Naive thymus-derived CD8-positive, alpha-beta T cell (primary cell): ENCODE measurements at places on chromosomes 4 and X.

GRCh38 chr4:182140547-182140946 is 102.7 kb upstream of the TENM3 start:
- H3K27ac ChIP-seq, result no peak overlapping the region
- peaks cover 7% of the 10 kb centered on the region for H3K36me3 ChIP-seq
- peaks cover 7% of the 10 kb centered on the region for H3K4me1 ChIP-seq
- H3K27me3 ChIP-seq, result peaks cover 50% of the 10 kb centered on the region

DNA sequence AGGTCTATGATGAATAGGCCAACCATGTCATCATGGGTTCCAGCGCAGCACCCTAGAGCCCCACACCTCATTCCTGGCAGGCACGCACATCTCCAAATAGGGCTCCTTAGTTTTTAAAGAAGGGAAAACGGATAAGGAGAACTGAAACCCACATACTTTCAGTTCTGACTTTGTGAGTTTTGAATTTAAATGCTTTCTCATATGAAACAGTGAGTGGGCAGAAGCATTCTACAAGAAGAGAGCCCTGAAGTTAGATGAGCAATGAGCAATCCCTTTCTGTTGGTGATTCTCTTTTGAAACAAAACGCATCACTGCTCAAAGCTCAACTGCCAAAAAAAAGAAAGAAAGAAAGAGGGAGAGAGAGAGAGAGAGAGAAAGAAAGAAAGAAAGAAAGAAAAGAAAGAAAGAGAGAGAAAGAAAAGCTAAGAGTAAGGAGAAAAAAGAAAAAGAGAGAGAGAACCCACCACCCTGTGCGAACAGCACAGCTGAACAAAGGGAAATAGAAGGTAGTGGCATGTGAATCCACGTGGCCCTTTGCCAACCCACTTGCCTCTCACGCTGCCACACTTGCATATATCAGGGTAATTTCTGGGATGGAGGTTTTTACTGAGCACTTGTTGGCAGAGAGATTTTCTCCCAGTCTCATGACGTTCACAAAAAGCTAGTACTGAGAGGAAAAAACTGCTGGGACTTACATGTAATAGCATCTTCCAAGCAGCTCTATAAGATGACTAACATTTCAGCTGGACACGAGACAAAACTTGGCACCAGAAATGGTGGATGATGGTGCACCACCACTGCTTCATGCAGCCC is 31.0 kb downstream of the TMSB4X start:
- peak overlapping the region; percentile 97 for H3K27ac ChIP-seq
- DNase-seq, result peak; percentile 6
- H3K4me3 ChIP-seq, result peak overlapping the region; percentile 71

DNA sequence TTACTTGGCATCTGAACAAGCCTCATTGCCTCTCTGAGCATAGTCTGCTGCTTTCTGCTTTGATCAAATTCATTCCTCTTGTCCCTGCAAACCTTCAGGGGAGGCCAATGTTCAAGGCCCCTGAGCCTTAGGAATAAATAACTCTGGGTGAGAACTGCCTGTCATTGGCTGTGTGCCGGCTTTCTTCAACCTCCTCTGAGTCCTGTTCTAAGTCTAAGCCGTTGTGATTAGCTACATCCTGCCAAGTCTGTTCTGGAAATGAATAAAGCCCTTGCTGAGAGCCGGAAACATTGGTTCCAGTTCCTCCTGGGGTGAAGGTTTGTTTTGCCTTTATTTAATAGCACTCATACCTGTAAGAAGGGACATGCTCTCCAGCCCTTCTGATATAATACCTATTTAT is 13.8 kb downstream of the RNF4 start:
- H3K4me3 ChIP-seq, result peak overlapping the region; percentile 78
- DNase-seq, result no peak
- H3K4me1 ChIP-seq, result peaks cover 63% of the 10 kb centered on the region
- no peaks in the 10 kb centered on the region for H3K36me3 ChIP-seq
- H3K27me3 ChIP-seq, result no peaks in the 10 kb centered on the region

GRCh38 chr4:169307576-169307975 is 36.8 kb upstream of the SH3RF1 start:
- H3K4me3 ChIP-seq, result no peak overlapping the region
- no peak for DNase-seq
- H3K4me1 ChIP-seq, result no peaks in the 10 kb centered on the region
- no peaks in the 10 kb centered on the region for H3K27me3 ChIP-seq
- H3K27ac ChIP-seq, result no peak overlapping the region
- no peaks in the 10 kb centered on the region for H3K36me3 ChIP-seq

DNA sequence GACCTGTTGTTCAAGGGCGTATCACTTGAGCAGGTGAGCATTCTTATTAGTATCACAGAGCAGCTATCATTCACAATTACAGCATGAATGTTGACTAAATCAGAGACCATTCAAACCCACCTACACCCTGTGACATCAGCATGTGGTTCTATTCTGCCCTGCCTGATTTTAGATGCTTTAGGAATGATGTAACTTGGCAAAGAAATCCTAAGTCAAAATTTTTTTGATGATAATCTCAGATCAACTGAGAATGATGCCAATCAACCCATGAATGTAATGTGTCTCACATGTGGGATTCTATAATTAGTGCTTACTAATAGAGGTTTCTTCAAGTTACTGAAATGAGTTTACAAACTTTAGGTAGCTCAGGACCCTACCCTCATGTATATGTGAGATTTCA is 13.4 kb upstream of the CHIC2 start:
- no peak for DNase-seq
- no peak overlapping the region for H3K27ac ChIP-seq
- H3K4me3 ChIP-seq, result no peak overlapping the region
- H3K27me3 ChIP-seq, result no peaks in the 10 kb centered on the region
- H3K36me3 ChIP-seq, result no peaks in the 10 kb centered on the region

DNA sequence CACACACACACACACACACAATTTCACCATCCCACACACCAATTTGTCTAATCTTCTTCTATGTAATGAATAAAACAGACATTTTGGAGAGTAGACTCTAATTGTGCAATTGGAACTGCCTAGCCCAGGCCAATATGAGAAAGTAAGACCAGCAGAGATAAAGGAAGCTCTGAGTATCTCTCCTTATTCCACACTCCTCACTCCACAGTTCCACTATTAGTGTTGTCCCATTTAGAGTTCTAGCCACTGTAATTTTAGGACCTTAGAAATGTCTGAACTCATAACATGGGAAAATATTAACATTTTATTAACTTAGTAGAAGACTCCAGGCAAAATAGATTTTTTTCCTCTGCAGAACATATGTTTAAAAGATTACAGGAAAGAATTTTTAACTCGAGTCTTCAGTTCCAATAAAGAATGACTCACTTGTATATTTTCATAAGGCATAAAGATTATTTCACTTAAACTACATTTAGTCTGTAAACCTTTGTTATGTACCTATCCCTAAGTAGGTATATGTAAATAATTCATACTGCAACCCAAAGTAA is 297.6 kb upstream of the INTU start:
- no peaks in the 10 kb centered on the region for H3K27me3 ChIP-seq
- H3K27ac ChIP-seq, result no peak overlapping the region
- DNase-seq, result no peak
- no peak overlapping the region for H3K4me3 ChIP-seq

GRCh38 chr4:6889736-6890324 is 19.8 kb upstream of the TBC1D14 start:
- H3K4me1 ChIP-seq, result peaks cover 49% of the 10 kb centered on the region
- no peaks in the 10 kb centered on the region for H3K27me3 ChIP-seq
- H3K36me3 ChIP-seq, result peaks cover under 1% of the 10 kb centered on the region
- H3K4me3 ChIP-seq, result no peak overlapping the region
- no peak overlapping the region for H3K27ac ChIP-seq
- no peak for DNase-seq

GRCh38 chrX:136497556-136498052 is at the start of gene HTATSF1:
Gene HTATSF1, plus strand, starts transcription at chrX:136497592. Its CDS starts 93 bp downstream, at chrX:136497685.
- H3K36me3 ChIP-seq, result no peaks in the 10 kb centered on the region
- no peak for DNase-seq
- H3K27me3 ChIP-seq, result no peaks in the 10 kb centered on the region
- peak within 1 kb of the TSS; percentile 95 for H3K4me3 ChIP-seq
- peak within 1 kb of the TSS; percentile 99 for H3K27ac ChIP-seq
- H3K4me1 ChIP-seq, result peaks cover 13% of the 10 kb centered on the region

- H3K4me1 ChIP-seq, result no peaks in the 10 kb centered on the region
- DNase-seq, result no peak
Measured at GRCh38 chr4:156503119-156503518, 468.5 kb downstream of the PDGFC start.

DNA sequence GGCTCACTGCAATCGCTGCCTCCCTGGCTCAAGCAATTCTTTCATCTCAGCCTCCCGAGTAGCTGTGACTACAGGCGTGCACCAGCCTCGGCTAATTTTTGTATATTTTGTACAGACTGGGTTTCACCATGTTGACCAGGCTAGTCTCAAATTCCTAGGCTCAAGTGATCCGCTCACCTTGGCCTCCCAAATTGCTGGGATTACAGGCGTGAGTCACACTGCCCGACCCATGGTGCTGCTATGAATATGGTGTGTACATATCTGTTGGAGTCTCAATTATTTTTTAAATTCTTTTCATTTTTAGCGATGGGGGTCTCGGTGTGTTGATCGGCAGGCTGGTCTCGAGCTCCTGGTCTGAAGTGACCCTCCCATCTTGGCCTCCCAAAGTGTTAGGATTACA is 78.0 kb upstream of the PRKX start:
- H3K4me3 ChIP-seq, result no peak overlapping the region
- H3K4me1 ChIP-seq, result no peaks in the 10 kb centered on the region
- peaks cover 9% of the 10 kb centered on the region for H3K27me3 ChIP-seq
- no peaks in the 10 kb centered on the region for H3K36me3 ChIP-seq
- H3K27ac ChIP-seq, result no peak overlapping the region

DNA sequence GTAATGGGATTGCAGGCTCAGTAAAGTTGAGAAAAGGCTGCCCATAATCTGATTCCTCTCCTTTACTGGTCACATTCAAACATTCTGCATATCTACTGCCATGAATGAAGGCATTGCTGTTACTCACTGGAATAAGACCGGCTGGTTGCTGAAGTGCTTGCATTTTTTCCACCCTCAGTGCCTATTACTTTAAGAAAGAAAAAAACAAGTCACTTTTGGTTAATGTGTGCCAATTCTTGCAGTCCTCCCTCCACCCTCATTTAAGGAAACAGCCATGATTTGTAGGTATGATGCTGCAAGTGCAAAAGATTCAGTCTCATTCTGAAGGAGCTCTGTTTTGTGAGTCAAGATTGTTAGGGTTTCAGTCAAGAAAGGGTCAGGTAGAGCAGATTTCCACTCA is 94.9 kb downstream of the EMCN start:
- H3K4me1 ChIP-seq, result no peaks in the 10 kb centered on the region
- H3K4me3 ChIP-seq, result no peak overlapping the region
- no peak for DNase-seq

DNA sequence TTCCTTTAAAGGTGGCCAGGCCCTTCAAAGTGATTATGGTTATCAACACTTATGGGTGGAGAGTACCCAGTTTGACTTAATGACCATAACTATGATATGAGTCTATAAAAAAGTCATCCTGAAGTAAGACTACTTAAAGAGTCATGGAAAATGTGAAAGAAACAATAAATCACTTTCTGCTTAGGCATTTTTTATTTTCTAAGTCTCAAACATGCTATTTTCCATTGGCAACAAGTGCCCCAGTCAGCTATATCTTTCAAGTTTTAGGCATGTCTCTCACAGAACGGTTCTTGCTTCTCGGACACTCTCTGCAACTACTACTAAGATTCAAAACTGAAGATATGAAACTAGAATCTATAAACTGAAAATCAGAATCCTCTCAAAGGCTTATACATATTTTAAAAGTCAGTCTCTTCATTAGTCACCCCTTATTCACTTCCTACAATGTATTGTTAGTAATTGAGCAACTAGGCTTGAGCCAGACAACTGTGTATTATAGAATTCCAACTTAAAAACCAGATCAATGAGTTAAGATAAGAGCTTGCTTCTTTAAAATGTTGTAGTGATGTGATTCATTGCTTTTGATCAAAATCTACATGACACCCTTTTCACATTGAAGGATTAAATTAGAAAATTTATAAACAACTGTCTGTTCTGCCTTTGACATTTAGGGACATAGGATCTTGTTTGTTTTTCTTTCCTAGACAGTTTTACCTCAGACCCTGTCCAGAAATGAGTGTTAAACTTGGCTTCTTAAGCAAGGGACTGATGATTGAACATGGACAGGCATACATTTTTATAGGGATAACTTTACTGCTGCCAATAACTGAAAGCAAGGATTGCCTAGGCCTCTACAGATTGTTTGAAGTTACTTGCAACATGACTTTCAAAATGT is 2.9 kb downstream of the ANTXR2 start:
- no peak for DNase-seq
- H3K4me1 ChIP-seq, result peaks cover 47% of the 10 kb centered on the region
- H3K4me3 ChIP-seq, result peak overlapping the region; percentile 5
- peaks cover 4% of the 10 kb centered on the region for H3K36me3 ChIP-seq
- peak overlapping the region; percentile 79 for H3K27ac ChIP-seq

DNA sequence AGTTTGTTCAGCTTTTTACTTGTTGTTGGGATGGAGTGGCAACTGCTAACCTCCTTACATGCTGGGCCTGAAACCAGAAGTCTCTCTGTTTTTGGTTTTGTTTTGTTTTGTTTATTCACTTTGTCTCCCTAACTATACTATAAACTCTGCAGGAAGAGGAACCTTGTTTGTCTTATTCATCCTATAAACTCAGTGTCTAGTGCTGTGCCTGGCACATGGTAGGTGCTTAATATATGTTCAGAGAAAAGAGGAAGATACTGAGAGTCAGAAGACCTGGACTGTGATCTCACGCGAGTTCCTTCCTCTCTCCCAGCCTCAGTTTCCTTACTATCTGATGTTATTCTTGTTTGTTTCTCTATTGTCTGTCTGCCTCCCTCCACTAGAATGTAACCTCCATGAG is 71.3 kb downstream of the PRPS1 start:
- H3K4me1 ChIP-seq, result peaks cover 17% of the 10 kb centered on the region
- no peak for DNase-seq
- no peak overlapping the region for H3K4me3 ChIP-seq

DNA sequence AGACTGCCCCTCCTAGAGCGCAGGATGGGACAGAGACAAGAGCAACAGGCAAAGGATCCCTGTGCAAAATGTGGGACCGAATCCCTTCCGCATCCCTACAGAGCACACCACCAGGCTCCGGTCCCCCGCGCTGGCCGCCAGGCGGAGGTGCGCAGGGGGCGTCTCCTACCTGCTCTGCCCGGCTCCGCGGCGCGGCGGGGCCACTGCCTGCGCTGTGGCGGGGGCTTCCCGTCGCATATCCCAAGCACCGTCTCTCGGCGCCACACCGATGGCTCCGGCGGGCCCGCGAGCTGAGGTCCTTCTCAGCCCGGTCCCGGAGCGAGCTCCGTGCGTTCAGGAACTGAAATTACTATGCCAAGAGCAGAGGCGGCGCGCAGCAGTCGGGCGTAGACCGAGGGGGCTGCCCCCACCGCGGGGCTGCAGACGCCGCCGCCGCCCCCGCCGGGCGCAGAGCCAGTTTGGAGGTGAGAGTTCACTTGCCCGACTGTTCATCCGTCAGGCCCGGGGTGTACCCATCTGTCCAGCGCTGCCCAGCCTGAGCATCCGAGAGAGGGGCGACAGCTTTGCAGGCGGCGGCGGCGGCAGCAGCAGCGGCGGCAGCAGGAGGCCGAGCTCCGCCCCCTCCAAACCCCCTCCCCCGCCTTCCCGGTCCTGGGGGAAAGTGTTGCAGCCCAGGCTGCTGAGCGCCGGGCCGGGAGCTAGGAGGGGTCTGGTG is at the start of gene GPRIN3:
Gene GPRIN3 (minus strand): TSS at position 355 of the 715 bp plus-strand sequence. CDS start 57,690 bp downstream, outside the sequence.
- H3K36me3 ChIP-seq, result no peaks in the 10 kb centered on the region
- H3K27ac ChIP-seq, result peak within 1 kb of the TSS; percentile 86
- H3K4me3 ChIP-seq, result peak within 1 kb of the TSS; percentile 93
- H3K4me1 ChIP-seq, result peaks cover 49% of the 10 kb centered on the region

GRCh38 chr4:60366661-60367060 is 833.5 kb upstream of the ADGRL3 start:
- H3K4me1 ChIP-seq, result no peaks in the 10 kb centered on the region
- no peaks in the 10 kb centered on the region for H3K27me3 ChIP-seq
- no peaks in the 10 kb centered on the region for H3K36me3 ChIP-seq
